ENCODE measurements at places on chromosomes 6 and 20. TPM values are rescaled to one million over a fixed set of nuclear protein-coding genes. Genes with fewer than 3 reads are reported as not detected.

DNA sequence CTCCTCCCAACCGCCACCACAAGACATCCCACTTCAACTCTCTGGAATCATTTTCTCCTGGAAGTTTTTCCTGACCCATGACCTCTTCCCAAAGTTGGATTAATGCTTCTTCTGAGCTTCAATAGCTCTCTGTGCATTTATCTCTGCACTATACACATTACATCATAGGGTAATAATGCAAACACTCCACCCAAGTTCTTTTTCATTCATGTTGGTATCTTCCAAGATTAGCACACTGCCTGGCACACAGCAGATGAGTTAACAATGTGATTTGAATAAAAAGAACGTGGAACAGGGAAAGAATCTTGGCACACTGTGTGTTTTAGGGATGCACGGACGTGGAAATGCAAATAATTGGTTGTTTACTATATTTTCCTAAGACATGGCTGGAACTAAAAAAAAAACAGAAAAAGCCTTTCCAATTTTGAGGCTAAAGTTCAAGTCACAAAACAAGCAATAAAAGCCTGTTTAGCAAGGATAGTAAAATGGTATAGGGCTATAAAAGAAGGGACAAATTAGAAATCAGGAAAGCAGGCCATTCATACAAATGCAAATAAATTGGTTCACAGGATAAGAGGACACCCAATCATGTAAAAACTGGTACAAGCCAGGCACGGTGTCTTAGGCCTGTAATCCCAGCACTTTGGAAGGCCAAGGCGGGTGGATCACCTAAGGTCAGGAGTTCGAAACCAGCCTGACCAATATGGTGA lies 1.6 kb upstream of the FAM135A start:
- H3K4me3 ChIP-seq = no peak overlapping the region
- H3K4me1 ChIP-seq = peaks cover 6% of the 10 kb centered on the region
- no peak overlapping the region for H3K27ac ChIP-seq
- H3K36me3 ChIP-seq = no peaks in the 10 kb centered on the region

DNA sequence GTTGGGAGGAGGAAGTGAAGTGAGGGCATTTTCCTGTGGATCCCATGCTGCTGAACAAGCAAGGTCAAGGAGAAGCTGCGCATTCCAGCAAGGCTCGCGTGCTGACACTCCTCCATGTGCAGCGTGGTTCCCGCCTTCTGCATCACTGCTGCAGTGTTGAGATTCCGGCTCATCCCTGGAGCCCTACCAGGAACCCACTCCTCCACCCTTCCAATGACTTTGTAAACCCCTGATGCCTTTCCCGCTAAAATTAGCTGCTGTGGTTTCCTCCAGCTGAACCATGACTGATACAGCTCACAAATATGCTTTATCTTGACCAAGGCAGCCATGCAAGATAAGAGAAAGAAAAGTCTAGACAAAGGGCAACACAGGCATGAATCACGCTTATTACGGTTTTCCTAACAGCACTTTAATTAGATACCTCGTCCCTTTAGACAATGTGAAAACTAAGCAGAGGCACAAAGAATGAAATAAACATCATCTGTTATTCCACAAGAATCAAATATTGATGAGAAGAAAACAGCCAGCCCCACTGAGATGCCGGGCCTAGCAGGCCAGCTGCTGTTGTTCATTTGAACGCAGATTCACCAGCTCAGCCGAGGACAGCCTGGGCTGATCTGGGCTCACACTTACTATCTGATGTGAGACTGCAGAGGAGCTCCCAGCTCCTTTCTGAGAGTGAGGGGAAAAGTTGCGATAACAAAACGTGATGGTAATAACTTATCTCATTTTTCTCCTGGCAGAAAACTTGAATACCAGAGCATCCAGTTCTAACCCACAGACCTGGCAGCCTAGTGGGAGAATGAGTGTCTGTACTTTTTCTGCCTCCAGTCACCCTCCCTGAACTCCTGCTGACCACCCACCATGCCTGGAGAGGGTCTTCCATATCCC lies 14.2 kb upstream of the BNIP5 start:
- peak overlapping the region; percentile 39 for H3K27ac ChIP-seq
- H3K36me3 ChIP-seq = no peaks in the 10 kb centered on the region
- H3K27me3 ChIP-seq = no peaks in the 10 kb centered on the region

DNA sequence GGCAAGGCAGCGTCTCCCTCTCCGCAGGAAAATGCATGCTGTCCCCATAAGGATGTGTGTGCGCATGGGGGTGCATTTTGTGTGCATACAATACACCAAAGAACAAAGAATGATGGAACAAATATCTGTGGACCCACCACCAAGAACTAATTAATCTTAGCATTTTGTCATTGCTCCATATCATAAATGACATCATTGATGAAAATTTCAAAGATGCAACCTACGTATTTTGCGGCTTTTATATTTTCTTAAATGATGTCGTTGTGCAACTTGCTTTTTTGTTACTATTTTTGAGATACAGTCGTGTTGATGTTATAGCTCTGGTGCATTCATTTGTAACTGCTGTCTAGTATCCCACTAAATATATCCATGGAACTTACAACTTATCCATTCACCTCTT lies 89.7 kb downstream of the SERAC1 start:
- no peak overlapping the region for H3K4me3 ChIP-seq
- H3K27ac ChIP-seq = no peak overlapping the region
- peaks cover 25% of the 10 kb centered on the region for H3K36me3 ChIP-seq
- H3K4me1 ChIP-seq = no peaks in the 10 kb centered on the region

- peak; percentile 60 for DNase-seq
- peak overlapping the region; percentile 33 for H3K4me3 ChIP-seq
- H3K36me3 ChIP-seq = no peaks in the 10 kb centered on the region
- peak overlapping the region; percentile 12 for H3K27ac ChIP-seq
- H3K27me3 ChIP-seq = no peaks in the 10 kb centered on the region
- H3K4me1 ChIP-seq = no peaks in the 10 kb centered on the region
These were observed 230.7 kb upstream of the BTBD3 start for GRCh38 chr20:11686820-11687543.

SLC22A2 gene
- not detected for total RNA-seq

VSX1 gene
- 0.31 TPM for total RNA-seq

GRCh38 chr6:52890018-52890417 lies 19.5 kb downstream of the GSTA3 start:
- DNase-seq = no peak
- H3K4me3 ChIP-seq = no peak overlapping the region
- H3K36me3 ChIP-seq = no peaks in the 10 kb centered on the region
- no peak overlapping the region for H3K27ac ChIP-seq
- no peaks in the 10 kb centered on the region for H3K27me3 ChIP-seq

LKAAEAR1 gene
- total RNA-seq = 0.24 TPM

- H3K27ac ChIP-seq = no peak overlapping the region
- H3K4me3 ChIP-seq = no peak overlapping the region
- no peaks in the 10 kb centered on the region for H3K36me3 ChIP-seq
- H3K27me3 ChIP-seq = no peaks in the 10 kb centered on the region
These were observed 39.9 kb downstream of the EDN3 start for GRCh38 chr20:59340201-59340885.

- H3K27me3 ChIP-seq = no peaks in the 10 kb centered on the region
- H3K27ac ChIP-seq = no peak overlapping the region
- H3K36me3 ChIP-seq = no peaks in the 10 kb centered on the region
These were observed 22.4 kb downstream of the ZMYND8 start for GRCh38 chr20:47334022-47334551.

EPPIN gene
- not detected for total RNA-seq

DNA sequence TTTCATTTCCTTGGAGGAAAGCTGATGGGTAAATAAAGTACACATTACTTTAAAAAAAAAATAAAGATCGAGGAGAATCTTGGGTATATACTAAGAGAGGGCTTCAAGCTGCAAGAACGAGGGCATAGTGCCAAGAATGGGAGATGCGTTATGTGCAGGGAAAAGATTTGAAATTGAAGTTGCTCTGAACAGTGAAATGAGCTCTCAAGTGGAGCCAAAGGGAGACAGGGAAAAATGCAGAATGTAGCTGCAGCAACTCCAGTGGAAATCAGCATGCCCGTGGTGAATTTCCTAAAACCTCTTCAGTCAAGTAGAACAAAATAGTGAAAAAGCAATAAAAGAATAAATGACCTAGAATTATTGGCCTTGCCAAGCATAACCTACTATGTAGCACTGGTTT lies 11.4 kb upstream of the COL9A1 start:
- H3K4me1 ChIP-seq = no peaks in the 10 kb centered on the region
- DNase-seq = no peak
- H3K27me3 ChIP-seq = no peaks in the 10 kb centered on the region
- no peaks in the 10 kb centered on the region for H3K36me3 ChIP-seq

DNA sequence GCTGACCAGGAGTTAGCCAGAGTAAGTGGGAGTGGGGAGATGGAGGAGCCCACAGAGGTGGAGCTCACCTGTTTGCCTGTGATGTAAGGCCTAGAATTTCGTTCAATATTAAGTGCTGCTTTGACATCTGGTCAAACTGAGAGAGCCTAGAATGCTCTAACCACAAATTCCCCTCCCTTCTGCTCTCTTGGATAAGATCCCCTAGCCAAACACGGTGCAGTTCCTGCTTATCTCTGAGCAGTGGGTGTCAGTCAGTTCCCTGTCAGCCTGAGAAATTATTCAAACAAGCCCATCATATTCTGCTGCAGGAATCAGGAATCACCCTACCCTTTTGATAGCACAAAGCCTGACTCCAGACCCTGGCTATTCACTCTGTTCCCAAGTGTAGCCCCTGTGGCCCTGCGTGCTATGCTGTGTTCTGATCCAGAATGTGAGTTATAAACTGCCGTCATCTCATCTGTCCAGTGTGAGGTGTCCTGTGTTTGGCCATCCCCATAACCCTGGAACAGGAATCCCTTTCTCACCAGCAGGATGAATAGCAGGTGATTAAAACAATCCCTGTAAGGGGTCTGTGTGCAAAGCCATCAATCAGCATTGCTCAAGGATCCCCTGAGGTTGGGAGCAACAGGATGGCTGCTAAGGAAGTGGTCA lies 31.8 kb upstream of the ZNF133 start:
- H3K27me3 ChIP-seq = no peaks in the 10 kb centered on the region
- H3K36me3 ChIP-seq = no peaks in the 10 kb centered on the region
- H3K4me3 ChIP-seq = no peak overlapping the region
- no peak for DNase-seq

GRCh38 chr6:11542863-11543262 lies 5.3 kb downstream of the TMEM170B start:
- no peaks in the 10 kb centered on the region for H3K36me3 ChIP-seq
- DNase-seq = no peak
- no peak overlapping the region for H3K4me3 ChIP-seq
- H3K4me1 ChIP-seq = peaks cover 6% of the 10 kb centered on the region

NOTCH4 gene
- 3.7 TPM for total RNA-seq

GRCh38 chr6:32200711-32201475 lies 8.4 kb upstream of the GPSM3 start:
- no peaks in the 10 kb centered on the region for H3K4me1 ChIP-seq
- H3K27me3 ChIP-seq = no peaks in the 10 kb centered on the region
- H3K4me3 ChIP-seq = no peak overlapping the region
- no peak for DNase-seq
- H3K36me3 ChIP-seq = no peaks in the 10 kb centered on the region
- H3K27ac ChIP-seq = no peak overlapping the region

TOX2 gene
- 0.92 TPM for total RNA-seq

FKBP5 gene
- total RNA-seq = 20.8 TPM

DNMT3B gene
- total RNA-seq = 4.4 TPM

- H3K36me3 ChIP-seq = peaks cover 2% of the 10 kb centered on the region
- H3K4me1 ChIP-seq = no peaks in the 10 kb centered on the region
- DNase-seq = no peak
These were observed 29.7 kb downstream of the CEP162 start for GRCh38 chr6:84197708-84198107.

- H3K27ac ChIP-seq = no peak overlapping the region
- H3K4me3 ChIP-seq = no peak overlapping the region
- H3K36me3 ChIP-seq = no peaks in the 10 kb centered on the region
These were observed 82.4 kb upstream of the FAM184A start for GRCh38 chr6:119160911-119161310.

GJA1 gene
- 25.2 TPM for total RNA-seq

DNA sequence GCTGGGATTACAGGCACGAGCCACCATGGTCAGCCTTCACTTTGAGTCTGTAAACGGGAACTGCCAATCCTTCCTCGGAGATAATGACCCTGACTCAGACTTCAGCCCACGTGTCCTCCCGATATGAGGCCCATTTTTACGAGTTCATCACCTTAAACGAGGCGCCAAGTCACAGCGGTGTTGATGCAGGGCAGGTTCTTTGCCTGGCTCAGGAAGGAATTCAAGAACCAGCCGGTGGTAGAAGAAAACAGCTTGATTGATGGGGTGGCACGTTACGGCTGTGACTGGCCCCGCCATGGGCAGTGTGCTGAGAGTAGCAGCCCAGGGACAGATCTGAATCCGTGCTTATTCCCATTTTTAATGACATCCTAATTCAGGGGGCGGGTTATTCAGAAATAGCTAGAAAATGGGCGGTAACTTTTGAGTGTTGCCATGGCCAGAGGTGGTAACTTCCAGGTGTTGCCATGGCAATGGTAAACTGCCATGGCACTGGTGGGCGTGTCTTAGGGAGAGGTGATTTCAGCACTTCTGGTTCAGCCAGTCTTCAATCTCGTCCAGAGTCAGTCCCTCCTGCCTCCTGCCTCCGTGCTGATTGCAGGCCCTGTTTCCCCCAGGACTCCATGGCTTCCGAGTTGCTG lies 9.1 kb upstream of the MAP1LC3A start:
- no peak overlapping the region for H3K4me3 ChIP-seq
- no peak for DNase-seq
- no peaks in the 10 kb centered on the region for H3K36me3 ChIP-seq
- no peaks in the 10 kb centered on the region for H3K27me3 ChIP-seq
- H3K27ac ChIP-seq = no peak overlapping the region

DNA sequence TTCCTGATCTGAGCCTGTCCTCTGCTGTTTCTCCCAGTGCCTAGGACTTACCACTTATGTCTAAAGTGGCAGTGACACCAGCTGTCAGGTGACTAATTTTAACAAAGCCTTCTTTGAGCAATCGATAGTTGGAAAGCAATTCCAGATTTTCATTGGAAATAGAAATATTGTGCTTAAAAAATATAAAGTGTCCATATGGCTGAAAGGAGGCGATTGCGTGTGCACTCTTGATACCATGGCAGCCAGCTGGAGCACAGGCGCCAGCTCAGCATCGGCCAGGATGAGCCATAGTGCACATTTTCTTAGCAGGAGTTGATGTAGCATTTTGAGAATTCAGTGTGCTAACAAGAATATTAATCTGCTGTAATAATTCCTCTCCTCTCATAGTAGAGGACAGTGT lies 70.0 kb downstream of the LRRC1 start:
- no peak for DNase-seq
- no peaks in the 10 kb centered on the region for H3K27me3 ChIP-seq
- H3K36me3 ChIP-seq = no peaks in the 10 kb centered on the region
- H3K4me3 ChIP-seq = no peak overlapping the region

GRCh38 chr20:33672426-33673113 lies 1.7 kb downstream of the NECAB3 start:
- H3K27me3 ChIP-seq = no peaks in the 10 kb centered on the region
- H3K27ac ChIP-seq = no peak overlapping the region
- DNase-seq = no peak
- H3K36me3 ChIP-seq = no peaks in the 10 kb centered on the region

GRCh38 chr6:118548136-118548535 lies at the start of gene PLN:
PLN (plus strand) TSS chr6:118548296; CDS start chr6:118558922, 10,626 bp downstream.
- no peaks in the 10 kb centered on the region for H3K4me1 ChIP-seq
- no peaks in the 10 kb centered on the region for H3K27me3 ChIP-seq
- H3K27ac ChIP-seq = no peak within 1 kb of the TSS
- no peaks in the 10 kb centered on the region for H3K36me3 ChIP-seq

NR2E1 gene
- total RNA-seq = not detected

RUNX2 gene
- total RNA-seq = 0.09 TPM

PRRC2A gene
- total RNA-seq = 59.0 TPM
